ENCODE measurements at places on chromosomes 11 and 22.

DNA sequence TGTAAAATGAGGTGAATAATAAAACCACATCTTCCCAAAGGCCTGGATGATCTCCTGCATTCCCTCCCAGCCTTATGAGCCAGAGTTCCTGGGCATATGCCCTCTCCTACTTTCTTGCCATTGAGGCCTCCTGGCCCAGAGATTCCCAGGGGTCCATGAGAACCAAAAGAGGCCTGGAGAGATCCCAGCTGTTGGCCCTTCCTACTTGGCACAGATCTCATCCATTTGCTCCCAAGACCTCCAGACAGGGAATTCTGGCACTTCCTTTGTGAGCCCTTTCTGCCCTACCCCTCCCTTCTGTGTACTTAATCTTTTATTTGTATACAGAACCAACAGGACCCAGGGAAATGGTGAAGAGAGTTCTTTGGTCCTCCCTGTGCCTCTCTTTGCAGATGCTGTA is 21.4 kb downstream of the POU2F3 start:
- no peak for DNase-seq

DNA sequence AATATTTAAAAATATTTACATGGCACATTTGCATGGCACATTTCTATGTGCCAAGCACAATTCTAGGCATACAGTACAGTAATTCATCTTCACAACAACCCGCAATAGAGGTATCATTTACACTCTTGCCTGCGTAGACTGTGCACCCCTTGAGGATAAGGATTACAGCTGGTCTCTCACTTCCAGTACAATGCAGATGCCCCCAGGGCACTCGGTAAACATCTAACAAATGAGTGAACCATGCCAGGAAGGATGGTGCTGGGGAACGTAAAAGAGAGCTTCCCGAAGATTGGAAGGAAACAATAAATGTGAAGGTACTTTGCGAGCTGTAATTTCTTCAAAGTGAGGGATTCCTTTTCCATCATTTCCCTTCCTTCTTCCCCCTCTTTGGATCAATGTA is 1.3 kb downstream of the PRPF19 start:
- DNase-seq = no peak

GRCh38 chr11:67534070-67534679 is 10.9 kb upstream of the CABP2 start:
- DNase-seq = no peak

DNA sequence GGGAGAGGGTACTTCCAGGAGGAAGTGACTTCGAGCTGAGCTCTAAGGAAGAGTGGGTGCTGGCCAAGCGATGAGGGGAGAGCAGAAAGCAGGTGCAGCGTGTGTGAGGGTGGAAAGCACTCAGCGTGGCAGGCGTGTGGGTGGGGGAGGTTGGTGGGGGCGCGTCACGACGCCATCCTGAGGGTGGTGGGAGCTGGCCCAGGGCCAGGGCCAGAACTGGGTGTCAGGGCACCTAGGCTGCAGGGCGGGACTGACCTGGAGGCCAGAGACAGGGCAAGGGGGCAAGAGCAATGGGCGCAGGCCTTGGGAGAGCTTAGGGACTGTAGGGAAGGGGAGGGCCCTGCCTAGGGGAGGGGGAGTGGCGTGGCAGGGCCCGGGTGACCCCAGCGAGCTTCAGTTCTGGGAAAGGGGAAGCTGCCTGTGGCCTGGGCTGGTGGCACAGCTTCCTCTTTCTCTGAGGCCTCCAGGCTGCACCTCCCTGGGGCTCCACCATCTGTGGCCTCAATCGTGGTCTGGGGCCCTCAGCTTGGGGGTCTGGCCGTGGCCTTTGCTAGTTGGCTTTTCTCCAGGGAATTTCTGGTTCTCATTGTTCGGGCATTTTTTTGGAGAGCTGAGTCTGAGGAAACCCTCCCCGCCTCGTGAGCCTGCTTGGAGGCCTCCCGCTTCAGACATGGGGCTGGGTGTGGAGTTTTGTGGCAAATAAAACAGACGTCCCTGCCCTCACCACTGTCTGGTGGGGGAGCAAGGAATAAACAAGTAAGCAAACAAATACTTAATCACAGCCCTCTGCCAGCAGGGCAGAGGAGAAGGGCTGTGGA is 8.9 kb downstream of the RELT start:
- no peak for DNase-seq

- DNase-seq = peak; percentile 41
Measured at GRCh38 chr11:119206511-119207414, 624 bp downstream of the CBL start.
